ENCODE measurements at places on chromosomes 5 and 9. TPM values are rescaled to one million over a fixed set of nuclear protein-coding genes. Genes with fewer than 3 reads are reported as not detected.

The GARNL3 gene
- 18.9 TPM for polyA plus RNA-seq

The LRRC14B gene
- not detected for polyA plus RNA-seq

The PCDHGB2 gene
- polyA plus RNA-seq = 4.9 TPM

The STX17 gene
- polyA plus RNA-seq = 37.3 TPM

The IL5 gene
- polyA plus RNA-seq = not detected

The SLC45A2 gene
- 1.1 TPM for polyA plus RNA-seq

The TTC23L gene
- polyA plus RNA-seq = 4.6 TPM

The FBP2 gene
- not detected for polyA plus RNA-seq

The SLC25A2 gene
- 0.21 TPM for polyA plus RNA-seq
